ENCODE measurements at places on chromosomes 11 and 22.
A peak's percentile ranks its signal among the peaks of the same experiment; 100 is the strongest.

GRCh38 chr11:95318498-95318897 lies 87.5 kb upstream of the SESN3 start:
- DNase-seq = no peak

DNA sequence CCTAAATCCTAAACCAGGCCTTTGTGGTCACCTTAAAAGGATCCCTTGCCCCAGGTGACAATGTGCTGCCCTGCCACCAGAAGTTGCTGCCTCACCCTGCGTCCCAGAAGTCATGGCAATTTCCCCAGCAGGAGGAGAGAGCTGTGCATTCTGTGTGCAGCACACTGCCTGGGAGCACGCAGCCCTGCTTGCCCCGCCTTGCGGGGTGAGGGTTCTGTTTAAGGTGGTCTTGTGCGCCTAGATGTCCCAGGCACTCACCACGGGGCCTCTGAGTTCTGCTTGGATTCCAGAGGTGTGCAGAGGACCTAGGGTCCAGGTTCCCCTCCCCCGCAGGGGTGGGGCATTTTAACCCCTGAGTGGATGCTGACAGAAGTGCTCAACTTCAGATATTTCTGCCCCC lies 95.0 kb downstream of the GRAMD1B start:
- no peak for DNase-seq

GRCh38 chr11:96101146-96101545 lies 177.2 kb upstream of the MTMR2 start:
- DNase-seq = peak; percentile 54

DNA sequence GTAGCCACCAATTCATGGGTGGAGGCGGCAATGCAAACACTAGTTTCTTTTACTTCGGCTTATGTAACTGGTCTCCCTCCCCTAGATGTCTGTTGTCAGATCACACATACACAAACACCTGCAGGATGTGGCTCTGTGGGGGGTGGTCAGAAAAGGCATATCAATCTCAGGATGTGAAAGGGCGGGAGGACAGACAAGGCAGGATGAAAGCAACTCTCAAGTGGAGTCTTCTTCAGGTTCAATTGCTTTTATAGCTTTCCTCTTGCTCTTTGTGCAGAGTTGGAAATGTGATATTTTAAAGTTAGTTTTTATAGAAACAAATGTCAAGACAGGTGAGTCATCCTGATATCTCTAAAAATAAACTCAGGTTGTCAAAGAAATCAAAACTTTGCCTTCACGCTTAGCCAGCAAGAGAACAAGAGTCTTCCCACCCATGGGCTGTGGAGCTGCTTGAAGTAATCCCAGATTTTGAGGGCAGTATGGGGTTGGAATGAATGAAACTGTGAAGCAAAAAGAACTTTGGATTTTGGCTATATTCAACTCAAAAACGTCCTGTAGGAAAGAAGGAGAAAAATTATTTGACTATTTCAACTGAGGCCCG lies 423.4 kb downstream of the GUCY1A2 start:
- no peak for DNase-seq

GRCh38 chr11:124801014-124801413 lies 808 bp upstream of the MSANTD2 start:
- peak; percentile 68 for DNase-seq

DNA sequence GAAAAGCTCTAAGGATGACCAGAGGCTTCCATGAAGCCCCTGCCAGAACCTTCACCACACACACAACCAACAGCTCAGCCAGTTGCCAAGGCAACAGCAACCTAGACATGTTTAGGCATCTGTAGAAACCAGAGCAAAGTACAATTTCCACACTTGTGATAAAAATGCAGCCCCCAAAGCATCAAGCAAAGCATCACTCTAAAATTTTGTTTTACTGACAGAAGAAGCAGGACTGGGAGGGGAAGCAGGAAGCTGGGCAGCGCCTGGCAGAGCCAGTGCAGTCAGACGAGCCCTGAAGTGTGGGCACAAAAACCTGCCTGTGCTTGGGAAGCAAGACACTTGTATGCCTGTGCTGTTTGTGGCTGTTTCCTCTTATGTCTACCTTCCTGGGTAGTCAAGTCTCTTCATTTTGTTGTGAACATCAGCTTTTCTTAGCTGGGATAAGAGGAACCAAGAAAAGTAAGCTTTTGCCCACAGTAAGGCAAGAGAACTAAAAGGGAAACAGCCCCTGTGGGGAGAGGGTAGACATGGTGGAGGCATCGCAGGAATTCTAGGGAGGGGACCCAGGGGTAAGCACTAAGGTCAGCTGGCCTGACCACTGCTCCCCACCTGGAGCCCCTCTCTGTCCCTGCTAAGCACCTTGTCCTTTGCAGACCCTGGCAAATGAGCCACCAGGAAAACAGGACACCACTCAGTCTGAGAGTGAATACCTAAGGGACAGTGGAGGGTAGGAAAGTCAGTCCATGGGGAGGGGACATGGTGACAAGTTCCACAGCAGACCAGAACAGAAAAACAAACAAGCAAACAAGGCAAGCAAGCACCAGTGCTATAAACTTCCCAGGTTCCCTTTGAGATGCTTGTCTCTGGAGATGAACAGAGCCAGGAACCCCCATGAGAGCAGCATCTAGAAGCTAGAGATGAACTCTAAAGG lies 13.4 kb downstream of the PACSIN2 start:
- peak; percentile 55 for DNase-seq

DNA sequence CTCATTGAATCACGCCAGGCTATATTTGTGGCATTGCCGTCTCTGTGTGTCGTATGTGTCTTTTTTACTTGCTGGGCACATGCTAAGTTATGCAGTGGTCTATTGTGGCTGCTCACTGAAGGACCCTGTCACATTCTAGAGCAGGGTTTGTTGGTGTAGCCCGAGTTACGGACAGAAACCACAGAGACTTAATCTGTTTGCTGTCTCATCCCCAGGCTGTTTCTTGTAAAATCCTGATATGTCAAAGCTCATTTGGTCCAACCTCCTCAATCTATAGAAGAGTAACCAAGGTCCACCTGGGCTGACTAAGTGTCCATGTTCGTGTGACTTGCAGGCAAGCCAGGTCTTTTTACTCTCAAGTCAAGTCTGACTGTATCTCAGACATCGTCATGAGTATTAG lies 5.0 kb downstream of the DPF2 start:
- DNase-seq = no peak

DNA sequence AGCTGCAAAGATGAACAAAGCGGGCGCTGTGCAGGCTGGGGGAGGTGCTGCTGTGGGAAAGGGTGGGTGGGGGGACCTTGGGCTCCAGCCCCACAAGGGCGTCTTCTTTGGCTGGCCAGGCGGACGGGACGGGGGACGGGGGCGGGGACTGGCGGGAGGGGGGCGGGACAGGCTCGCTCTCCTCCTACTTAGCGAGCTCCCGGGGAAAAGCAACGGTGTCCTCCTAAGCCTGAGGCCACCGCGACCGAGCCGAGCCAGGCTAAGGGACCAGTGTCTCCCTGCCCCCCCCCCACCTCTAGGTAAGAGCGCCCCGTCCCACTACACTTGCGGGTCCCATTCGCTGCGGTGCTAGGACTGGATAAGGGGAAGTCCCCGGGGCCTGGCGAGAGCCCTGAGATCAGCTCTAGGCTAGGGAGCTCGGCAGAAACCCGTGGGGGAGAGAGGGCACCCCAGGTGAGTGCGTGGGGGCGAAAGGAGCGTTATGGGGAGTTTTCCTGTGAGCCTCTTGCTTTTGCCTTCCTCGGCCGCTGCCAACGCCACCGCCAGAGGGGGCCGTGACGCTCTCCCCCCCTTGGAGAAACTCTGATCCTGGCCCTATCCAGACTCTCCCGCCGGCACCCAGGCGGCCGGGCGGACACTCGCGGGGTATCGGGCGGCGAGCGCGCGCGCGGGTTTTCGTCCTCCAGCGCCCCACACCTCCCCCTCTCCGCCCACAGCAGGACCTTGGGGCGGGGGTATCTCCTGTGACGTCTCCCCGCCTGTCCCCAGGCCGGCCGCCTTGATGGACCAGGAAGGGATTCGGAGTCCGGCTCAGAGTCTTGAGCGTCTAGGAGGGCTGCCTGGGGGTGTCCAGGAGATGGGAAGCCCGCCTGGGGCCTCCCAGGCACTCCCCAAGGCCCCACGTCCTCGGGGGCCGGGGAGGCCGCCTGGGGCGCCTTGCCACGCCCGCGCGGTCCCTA lies at the start of gene PHLDB1:
PHLDB1 (plus strand) TSS at position 215 of the 959 bp plus-strand sequence. CDS start 6,222 bp downstream, outside the sequence.
- peak; percentile 78 for DNase-seq

GRCh38 chr11:58028687-58029411 lies 1.9 kb upstream of the OR6Q1 start:
- DNase-seq = peak; percentile 63

- DNase-seq = no peak
Observed at GRCh38 chr11:2766166-2766565, 66.4 kb upstream of the KCNQ1OT1 start.

GRCh38 chr22:37121887-37122591 lies 12.5 kb upstream of the TMPRSS6 start:
- DNase-seq = peak; percentile 70

GRCh38 chr11:34667810-34668582 lies 47.1 kb downstream of the EHF start:
- DNase-seq = no peak

- DNase-seq = no peak
Observed at GRCh38 chr22:49444781-49445180, 382.9 kb downstream of the BRD1 start.

DNA sequence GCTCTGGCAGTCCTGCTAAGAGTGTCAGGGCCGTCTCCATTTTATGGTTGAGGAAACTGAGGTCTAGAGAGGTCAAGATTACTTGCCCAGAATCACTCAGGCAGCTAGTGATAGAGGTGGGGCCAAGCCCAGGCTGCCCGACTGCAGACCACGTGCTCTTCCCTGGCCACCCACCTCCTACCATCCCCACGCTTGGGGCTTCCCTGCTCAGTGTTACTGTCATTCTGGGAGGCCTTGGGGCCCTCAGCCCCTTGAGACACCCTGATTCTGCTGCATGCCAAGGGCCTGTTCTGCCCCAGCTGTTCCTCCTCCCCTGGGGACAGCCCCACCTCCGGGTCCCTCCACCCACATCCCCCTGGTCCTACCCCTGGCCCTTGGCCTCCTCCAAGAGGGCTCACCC lies 17.2 kb upstream of the TAB1 start:
- DNase-seq = no peak

- DNase-seq = no peak
Observed at GRCh38 chr11:11555208-11555607, 66.6 kb downstream of the GALNT18 start.

- DNase-seq = no peak
Observed at GRCh38 chr22:33821290-33821689, 99.0 kb downstream of the LARGE1 start.

DNA sequence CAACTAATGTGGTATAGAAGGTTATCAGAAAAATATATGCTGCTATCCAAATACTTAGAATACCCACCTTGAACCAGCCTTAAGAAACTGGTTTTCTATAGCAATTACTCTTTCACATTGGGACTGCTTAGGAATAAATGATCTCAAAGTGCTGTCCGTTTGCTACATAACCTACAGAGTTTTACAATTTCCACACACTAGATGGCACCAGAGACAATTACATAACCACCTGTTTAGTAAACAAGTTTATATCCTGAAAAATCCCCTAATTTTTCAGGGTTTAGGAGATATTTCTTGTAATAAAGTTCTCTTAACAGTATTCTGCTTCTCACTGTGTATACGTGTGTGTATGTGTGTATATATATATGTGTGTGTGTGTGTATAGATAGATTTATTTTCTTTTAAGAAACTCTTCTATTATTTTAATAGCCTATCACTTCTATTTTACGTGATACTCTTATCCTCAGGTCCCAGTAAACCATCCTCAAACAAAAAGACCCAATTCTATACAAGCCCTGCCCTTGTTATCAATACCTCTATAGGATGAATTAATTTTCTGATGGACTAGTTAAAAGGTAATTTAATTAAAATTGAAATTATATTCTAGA lies 6.7 kb upstream of the OR5I1 start:
- peak; percentile 13 for DNase-seq

- DNase-seq = no peak
Observed at GRCh38 chr11:133149698-133150097, 382.6 kb downstream of the OPCML start.

DNA sequence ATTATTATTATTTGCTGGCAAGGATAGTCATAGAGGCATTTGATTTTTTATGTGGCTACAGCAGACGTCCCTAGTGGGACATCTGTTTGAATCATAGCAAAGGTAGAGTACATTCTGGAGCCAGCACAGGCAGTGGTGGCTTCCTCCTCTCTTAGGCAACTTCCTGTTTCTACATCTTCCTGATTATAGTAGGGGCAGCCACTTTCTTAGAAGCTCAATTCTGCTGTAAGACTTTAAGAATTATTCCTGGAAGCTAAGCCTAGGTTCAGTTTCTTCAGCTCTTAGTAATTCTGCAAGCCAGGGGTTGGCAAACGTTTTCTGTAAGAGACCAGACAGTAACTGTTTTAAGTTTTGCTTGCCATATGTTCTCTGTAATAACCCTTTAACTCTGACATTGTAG lies 129.3 kb upstream of the TENM4 start:
- DNase-seq = no peak

DNA sequence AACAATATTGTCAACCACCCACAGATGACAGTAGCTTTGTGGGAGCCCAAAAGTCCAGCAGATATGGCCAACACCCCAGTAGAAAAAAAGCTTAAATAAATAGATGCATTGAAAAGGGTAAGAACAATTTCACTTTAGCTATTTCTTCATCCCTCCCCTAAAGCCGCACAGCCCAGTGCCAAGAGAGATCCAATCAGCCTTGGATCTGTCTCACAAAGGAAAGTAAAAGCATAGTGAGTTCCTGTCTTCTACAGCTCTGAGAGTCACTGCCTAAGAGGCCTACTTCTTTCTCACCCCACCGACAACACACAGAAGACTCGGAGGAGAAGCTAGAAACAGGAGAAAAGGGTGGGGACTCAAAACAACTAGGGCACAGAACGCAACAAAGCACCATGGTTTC lies 196.4 kb downstream of the SBF2 start:
- DNase-seq = no peak

- no peak for DNase-seq
Observed at GRCh38 chr22:40190501-40190900, 12.8 kb downstream of the TNRC6B start.

- peak; percentile 84 for DNase-seq
Observed at GRCh38 chr11:2778630-2779498, 79.1 kb upstream of the KCNQ1OT1 start.

DNA sequence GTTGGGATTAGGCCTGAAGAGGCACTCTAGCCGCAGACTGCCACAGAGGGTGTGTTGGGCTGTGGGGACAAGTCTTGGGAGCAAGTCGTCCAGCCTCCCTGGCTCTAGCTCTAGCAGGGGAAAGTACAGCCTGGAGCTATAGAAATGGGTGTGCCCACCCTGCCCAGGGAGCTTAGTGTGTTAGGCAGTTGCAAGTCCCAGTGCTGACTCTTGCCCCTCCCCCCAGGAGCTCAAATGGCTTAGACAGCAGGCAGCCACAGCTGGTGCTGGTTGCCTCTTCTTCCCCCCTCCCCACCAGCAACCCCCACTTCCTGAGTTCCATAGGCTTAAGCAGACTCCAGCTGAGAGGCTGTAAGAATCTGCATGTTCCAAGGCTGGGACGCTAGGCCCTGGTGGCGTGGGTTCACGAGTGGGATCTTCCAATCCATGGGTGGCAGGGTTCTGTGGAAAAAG lies 61.2 kb downstream of the GUCY1A2 start:
- DNase-seq = no peak

GRCh38 chr11:110903830-110904229 lies 191.6 kb upstream of the ARHGAP20 start:
- DNase-seq = peak; percentile 59

All from EH (cell line).